ENCODE measurements at places on chromosomes 7 and 10. TPM values are rescaled to one million over a fixed set of nuclear protein-coding genes. Genes with fewer than 3 reads are reported as not detected.
A peak's percentile ranks its signal among the peaks of the same experiment; 100 is the strongest.

DNA sequence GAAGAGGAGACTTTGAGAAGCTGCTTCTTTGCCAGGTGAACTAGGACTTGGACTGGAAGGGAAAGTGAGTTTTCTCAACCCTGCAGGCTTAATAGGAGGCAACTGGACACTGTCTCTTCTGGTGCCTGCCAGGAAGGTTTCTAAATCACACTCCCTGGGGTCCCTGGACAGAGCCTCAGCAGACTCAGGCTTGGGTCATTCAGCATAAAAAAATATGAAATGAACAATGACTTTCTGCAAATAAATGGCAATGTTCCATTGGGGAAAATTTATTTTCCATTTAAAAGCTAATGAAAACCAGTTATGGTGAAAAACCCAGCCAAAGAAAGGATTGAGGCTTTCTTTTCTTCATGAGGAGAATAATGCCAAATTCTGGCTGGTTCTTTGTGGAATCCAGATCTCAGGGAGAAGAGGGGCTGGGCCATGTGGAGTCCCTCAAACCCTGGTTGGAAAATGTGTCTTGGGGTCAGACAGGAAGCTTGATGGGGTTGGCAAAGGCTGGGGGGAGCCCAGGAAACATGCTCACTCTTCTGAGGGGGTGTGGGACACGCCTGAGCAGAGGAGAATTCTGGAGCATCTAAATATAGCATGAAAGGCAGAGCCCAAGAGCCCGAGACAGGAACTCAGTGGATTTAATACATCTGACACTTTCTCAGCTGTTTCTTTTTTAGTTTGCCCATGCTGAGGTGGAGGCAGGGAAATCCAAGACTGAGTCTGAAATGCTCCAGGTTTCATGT lies 65.2 kb upstream of the EMX2 start:
- H3K36me3 ChIP-seq: no peaks in the 10 kb centered on the region
- H3K4me3 ChIP-seq: no peak overlapping the region
- peak overlapping the region; percentile 62 for H3K27ac ChIP-seq
- no peaks in the 10 kb centered on the region for H3K27me3 ChIP-seq
- DNase-seq: peak; percentile 71
- no peaks in the 10 kb centered on the region for H3K4me1 ChIP-seq

GRCh38 chr7:65444899-65445823 lies 71.5 kb downstream of the ZNF92 start:
- no peak for DNase-seq
- H3K4me1 ChIP-seq: no peaks in the 10 kb centered on the region
- H3K36me3 ChIP-seq: no peaks in the 10 kb centered on the region
- H3K4me3 ChIP-seq: no peak overlapping the region

DNA sequence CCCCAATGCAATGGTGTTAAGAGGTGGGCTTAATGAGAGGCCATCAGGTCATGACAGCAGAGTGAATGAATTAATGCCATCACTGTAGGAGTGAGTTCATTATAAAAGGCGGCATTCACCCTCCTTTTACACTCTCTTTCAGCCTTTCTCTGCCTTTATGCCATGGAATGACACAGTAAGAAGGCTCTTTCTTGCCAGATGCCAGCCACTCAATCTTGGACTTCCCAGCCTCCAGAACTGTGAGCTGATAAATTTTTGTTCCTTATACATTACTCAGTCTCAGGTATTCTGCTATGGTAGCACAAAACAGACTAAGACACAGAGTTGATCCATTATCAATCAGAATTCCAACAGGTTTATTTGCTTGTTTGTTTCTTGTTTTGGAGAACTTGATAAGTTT lies 3.2 kb downstream of the TCAF1 start:
- H3K27me3 ChIP-seq: no peaks in the 10 kb centered on the region
- DNase-seq: no peak
- H3K4me1 ChIP-seq: no peaks in the 10 kb centered on the region
- no peak overlapping the region for H3K4me3 ChIP-seq

DNA sequence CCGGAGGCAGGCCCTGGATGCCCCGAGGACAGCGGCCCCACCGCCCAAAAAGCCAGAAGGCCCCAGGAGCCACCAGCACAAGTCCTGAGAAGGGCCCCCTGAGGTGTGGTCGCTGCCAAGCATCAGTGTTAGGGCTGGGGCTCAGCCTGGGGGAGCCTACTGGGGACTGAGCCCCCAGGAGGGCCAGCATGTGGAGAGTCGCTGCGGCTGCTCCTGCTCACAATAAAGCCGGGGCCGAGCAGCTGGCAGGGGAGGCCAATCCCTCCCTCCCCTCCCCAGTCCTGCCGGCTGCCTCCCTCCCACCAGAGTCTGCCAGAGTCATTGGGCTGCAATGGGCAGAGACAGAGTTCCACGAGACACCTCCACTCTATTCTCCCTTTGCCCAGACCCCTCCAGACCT lies 3.1 kb upstream of the ASIC3 start:
- no peak for DNase-seq
- H3K36me3 ChIP-seq: no peaks in the 10 kb centered on the region
- no peak overlapping the region for H3K27ac ChIP-seq
- no peaks in the 10 kb centered on the region for H3K4me1 ChIP-seq

DNA sequence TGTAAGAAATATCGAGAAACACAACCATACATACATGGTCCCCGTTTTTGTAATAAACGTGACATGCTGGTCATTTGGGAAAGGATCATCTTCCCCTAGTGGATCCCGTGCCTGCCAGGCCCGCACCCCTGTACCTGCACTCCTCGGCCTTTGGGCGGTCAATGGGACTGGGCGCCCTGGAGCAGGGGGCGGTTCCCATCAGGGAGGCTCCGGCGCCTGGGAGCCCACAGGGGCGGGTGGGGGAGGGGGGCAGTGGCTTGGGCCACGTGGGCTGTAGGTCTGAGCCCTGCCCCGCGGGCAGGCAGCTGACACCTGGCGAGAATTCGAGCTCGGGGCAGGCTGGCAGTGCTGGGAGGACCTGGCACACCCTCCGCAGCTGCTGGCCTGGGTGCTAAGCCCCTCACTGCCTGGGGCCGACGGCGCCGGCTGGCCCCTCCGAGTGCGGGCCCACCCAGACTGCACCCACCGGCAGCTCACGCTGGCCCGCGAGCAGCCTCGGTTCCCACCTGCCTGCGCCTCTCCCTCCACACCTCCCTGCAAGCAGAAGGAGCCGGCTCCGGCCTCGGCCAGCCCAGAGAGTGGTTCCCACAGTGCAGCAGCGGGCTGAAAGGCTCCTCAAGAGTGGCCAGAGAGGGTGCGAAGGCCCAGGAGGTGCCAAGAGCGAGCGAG lies 361.6 kb upstream of the GRM3 start:
- H3K4me1 ChIP-seq: no peaks in the 10 kb centered on the region
- DNase-seq: no peak
- no peaks in the 10 kb centered on the region for H3K27me3 ChIP-seq

TMEM229A gene
- not detected for total RNA-seq

All from uterus (tissue), 4 donors.